ENCODE measurements at places on chromosomes 16 and 17.

DNA sequence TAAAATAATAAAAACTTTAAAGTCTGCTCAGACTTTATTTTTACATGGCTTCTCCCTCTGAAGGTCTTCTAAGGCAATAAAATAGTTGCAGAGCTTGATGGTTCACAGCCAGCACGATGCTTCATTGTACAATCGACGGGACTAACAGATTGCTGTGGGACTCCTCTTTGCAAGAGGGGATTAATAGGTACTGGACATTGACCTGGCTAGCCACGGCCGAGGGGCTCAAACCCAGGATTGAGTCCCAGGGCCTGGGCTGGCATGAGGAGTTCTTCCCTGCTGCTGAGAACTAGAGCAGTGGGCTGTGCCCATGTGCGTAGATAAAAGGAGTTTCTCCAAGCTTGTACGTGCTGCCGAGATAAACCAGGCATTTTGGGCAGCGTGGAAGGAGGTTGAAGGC, 23.6 kb upstream of the GAN start:
- DNase-seq, result no peak

GRCh38 chr17:78599419-78599818, 22.2 kb upstream of the DNAH17 start:
- DNase-seq, result no peak

DNA sequence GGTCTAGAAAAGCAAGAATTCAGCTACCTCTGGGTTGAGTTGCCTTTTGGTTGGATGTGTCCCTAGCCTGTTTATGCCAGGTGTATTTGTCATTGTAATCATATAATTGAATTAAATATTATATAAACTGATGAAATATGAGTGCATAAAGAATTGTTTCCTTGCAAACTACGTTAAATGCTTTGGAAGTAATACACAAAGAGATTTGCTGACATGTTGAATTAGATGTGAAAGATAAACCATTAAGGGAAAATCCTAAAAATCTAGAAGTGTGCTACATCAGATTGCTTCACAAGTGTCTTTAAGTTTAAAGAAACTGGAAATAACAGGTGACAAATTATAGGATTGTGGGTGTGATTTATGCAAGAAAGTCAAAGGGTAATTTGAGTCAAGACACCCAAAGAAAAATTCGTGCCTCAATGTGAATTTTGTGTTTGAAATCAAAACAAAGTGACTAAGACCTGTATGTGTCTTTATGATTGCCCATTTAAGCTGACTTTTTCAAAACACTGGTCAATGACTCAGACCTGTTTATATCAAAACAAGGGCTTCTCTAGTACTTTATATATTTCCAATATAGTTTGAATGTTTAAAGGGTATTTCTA, 5.1 kb upstream of the PYY start:
- DNase-seq, result no peak

DNA sequence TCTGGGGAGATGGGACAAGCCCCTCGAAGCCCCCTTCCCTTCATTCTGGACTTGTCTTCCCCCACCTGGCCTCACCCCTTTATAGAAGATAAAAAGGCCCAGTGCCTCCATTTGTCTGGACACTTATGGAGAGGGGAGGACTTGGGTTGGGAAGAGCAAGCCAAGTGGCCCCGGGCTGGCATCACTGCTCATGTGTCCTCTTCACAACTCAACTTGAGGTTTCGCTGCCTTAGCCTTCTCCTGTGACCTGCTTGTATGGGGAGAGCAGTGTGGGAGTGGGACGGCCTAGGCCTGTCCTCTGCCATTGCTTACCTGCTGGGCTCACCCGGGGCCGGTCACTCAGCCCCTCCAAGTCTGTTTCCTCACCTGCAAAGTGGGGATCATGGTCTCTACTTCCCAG, 1.4 kb downstream of the PAQR4 start:
- DNase-seq, result no peak

DNA sequence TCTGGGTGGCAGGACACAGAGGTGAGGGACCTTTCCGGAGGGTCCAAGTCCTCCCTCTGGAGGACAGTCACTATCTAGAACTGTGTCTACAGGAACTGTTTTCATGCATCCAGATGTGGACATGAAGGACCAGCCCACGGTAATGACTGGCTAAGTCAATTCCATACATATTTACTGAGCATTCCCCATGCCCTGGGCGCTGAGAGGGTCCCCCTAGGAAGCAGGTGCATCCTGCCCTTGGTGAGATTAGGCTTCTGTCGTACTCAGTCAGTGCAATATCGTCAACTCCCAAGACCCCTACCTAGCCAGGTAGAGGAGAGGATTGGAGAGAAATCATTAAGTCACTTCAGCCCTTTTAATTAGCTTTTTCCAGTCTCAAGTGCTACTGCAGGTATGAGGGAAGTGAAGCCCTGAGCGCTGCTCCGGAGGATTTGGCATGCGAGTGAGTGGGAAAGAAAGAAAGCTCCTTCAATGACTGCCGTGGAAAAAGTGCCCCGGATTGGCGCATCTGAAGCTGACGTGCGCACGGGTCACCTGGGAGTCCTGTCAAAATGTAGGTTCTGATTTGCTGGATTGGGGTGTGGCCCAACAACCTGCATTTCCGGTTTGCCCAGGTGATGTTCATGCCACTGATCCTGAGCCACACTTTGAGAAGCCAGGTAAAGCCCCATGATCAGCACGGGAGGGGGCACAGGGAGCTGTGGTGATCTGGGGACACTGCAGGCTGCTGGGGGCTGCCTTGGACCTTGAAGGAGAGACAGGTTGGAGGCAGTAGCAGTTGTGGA, 367.4 kb upstream of the TNRC6C start:
- DNase-seq, result no peak

DNA sequence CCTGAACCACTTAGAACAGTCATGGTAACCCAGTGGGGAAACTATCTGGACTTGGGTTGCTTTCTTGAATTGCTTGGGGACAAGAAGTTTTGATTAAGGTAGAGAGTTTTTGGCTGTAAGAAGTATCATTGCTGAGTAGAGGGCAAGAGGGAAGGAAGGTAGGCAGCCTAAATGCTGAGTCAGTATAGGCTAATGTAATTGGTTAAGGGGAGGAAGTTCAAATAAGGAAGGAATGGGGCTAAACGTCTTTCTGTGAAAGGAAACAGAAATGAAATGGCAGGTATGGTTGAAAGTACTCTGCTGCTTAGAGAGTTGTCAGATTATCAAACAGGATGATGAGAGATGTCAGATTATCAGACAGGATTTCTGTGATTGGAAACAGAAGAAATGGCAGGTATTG, 20.3 kb downstream of the KPNB1 start:
- DNase-seq, result no peak

GRCh38 chr17:44221084-44221861, 1.8 kb upstream of the UBTF start:
- DNase-seq, result no peak

- no peak for DNase-seq
Measured at GRCh38 chr17:37117373-37118142, 168.8 kb downstream of the AATF start.

- no peak for DNase-seq
Measured at GRCh38 chr16:9922441-9922840, 259.8 kb downstream of the GRIN2A start.

DNA sequence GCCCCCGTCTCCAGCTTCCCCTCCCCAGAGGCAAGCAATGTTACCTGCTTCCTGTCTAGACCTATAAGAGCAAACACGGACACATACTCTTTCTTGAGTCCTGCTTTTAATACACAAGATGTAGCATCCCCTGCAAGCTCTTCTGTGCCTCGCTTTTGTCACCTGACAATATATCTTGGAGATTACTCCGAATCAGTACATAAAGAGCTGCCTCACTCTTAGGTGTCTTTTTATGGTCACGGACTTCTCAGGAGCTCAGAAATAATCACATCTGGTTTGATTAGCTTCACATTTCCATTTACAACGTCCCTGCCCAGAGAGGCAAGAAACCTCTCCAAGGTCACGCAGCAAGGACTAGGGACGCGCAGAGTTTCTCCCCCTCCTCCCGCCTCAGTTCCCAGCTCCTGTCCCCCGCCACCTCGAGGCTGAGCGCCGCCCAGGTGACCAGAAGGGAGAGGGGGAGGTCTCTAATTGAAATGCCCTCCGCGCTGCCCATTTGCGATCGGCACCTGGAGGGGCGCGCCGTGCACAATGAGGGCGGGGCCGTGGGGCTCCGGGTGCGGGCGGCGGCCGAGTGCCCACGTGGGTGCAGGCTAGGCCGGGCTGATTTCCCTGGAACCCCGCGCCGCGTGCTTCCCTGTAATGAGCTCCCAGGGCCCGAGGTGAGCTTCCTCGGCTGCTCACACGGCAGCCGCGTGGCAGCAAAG, 13.8 kb upstream of the SEZ6 start:
- DNase-seq, result no peak

- peak; percentile 69 for DNase-seq
Measured at GRCh38 chr17:65366102-65366844, 195.2 kb downstream of the AXIN2 start.

GRCh38 chr16:56305956-56306565, 114.8 kb downstream of the GNAO1 start:
- DNase-seq, result no peak

- DNase-seq, result no peak
Measured at GRCh38 chr17:338442-339192, 14.0 kb downstream of the RPH3AL start.

GRCh38 chr17:4935650-4936049, 3.6 kb downstream of the GP1BA start:
- DNase-seq, result no peak

DNA sequence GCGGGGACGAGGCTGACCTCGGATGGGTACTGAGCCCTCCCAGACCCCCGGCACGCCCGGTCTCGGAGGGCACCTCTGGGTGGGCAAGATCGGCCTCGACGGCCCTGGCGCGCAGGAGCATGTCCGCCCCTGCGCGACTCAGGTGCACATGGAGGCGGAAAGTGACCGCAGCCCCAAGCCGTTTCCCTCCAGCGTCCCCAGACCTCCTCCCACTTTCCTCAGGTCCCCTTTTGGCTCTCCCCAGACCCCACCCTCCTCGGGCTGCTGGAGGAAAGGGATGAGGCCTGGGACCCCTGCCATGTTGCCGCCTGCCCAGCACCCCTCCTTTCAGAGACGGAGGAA, 10.0 kb downstream of the RPL19 start:
- DNase-seq, result no peak

GRCh38 chr17:42913522-42913921, 12.9 kb downstream of the G6PC1 start:
- no peak for DNase-seq

DNA sequence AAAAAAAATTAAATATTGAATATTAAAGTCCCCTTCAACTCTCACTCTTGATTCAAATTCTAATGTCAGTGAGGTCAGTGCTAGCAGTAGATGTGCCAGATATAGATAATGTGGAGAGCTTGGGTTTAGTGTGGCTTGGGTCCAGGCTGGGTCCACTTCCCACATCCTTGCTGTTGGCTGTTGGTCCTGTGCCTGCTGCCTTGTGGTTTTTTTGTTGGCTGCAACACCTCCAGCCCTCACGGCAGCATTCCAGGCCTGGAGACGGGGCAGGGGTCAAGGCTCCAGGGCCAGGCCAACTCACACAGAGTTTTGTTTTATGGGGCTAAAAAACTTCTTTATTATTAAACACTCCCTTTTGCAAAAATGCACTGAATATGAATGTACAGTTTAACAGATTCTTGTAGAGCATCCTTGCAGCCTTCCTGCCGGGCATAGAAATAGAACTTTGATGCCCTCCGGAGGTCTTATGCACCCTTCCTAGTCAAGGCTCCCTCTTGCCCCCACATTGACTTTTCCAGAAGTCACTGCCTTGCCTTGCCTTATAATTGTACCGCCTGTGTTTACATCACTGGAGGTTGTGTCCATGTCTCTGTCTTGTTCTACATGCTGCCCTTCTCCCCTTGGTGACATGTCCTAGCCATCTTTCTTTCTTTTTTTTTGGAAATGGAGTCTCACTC, 25.5 kb upstream of the MYO15B start:
- no peak for DNase-seq

- no peak for DNase-seq
Measured at GRCh38 chr16:11136600-11136999, 119.4 kb downstream of the SOCS1 start.

- no peak for DNase-seq
Measured at GRCh38 chr17:79943347-79944241, 92.1 kb downstream of the TBC1D16 start.

DNA sequence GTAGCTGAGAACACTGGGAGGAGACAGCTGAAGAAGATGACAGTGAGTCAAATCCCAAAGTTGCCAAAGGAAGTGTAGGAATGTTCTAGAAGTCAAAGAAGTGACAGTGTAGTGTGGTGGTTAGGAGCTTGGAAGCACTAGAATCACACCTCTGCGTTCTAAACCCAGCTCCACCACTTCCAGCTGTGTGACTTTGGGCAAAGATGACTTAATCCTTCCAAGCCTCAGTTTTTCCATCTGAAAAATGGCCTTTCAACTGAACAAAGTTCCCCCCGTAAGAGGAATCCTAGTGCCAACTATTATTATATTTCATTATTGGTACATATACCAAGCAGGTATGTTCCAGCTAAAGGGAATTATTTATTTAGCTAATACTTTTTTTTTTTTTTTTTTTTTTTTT, 56.0 kb downstream of the IQCK start:
- no peak for DNase-seq

DNA sequence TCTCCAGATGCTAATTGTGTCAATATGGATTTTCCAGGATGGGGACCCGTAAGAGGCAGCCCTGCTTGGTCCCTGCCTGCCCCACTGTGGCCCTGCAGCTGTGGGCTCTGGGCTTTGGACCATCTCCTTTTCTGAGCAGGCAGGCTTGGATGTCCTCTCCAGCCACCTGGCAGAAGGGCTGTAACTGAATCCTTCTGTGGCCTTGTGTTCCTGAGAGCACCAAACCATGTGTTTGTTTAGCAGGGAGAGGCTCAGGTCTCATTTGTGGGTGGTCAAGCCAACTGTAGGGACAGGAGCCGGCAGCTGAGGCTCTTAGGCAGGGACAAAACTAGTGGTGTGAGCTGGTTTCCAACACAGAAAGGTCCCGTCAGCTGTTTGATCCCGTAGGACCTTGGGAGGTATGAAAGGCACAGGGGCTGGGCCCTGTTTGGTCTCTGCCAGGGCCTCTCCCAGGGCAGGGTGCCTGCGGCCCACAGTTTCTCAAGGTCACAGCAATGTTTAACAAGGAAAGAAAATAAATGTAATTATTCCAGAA, 18.5 kb downstream of the SEC14L5 start:
- DNase-seq, result no peak

DNA sequence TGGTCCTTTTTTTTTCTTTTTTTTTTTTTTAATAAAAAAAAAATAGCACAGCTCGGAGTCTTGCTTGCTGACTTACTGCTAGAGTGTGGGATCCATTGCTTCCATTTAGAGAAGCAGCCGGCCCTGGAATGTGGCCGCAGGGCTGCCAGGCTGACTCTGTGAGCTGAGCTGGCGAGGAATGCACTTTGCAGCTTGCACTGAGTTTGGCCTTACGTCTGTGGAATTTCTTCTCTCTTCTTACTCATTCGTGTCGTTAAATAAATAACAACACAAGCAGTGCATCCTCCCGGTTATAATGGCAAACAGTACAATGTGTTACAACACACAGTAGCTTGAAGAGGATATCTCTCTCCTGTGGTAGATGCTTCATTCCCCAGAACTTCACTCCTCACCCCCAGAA, 69.2 kb downstream of the PRKCB start:
- no peak for DNase-seq

GRCh38 chr16:10128397-10129258, 53.6 kb downstream of the GRIN2A start:
- no peak for DNase-seq

- no peak for DNase-seq
Measured at GRCh38 chr16:55562936-55563335, 3.5 kb upstream of the CAPNS2 start.

GRCh38 chr16:87339086-87339723, 22.0 kb upstream of the C16orf95 start:
- no peak for DNase-seq

- no peak for DNase-seq
Measured at GRCh38 chr17:64006361-64007088, 8.4 kb downstream of the PRR29 start.
